ENCODE measurements at places on chromosomes 1 and 21.

GRCh38 chr1:186858923-186859322 is 30.2 kb downstream of the PLA2G4A start:
- DNase-seq = no peak

- DNase-seq = no peak
Observed at GRCh38 chr1:147723691-147724323, 36.6 kb downstream of the GJA5 start.

GRCh38 chr21:28590026-28590425 is 402.7 kb downstream of the LTN1 start:
- no peak for DNase-seq

DNA sequence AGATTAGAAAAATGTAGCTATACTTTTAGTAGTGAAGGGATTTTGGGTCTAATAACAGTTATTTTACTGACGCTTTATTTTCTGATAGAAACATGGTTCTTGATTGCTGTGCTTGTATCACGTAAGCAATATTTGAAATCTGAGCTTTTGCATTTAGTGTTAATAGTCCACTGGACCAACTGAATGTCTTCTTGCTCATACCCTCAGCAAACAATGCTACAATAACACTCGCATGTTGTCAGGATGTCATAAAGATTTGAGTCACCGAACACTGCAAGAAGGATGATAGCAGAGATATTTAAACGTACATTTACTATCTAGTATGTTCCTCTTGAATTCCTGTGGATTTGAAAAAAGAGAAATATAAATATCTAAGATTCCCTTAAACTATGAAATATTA is 7.5 kb downstream of the DYRK1A start:
- no peak for DNase-seq

GRCh38 chr1:174976436-174977108 is 23.2 kb upstream of the CACYBP start:
- no peak for DNase-seq

GRCh38 chr1:232627645-232628334 is 2.1 kb downstream of the SIPA1L2 start:
- DNase-seq = no peak

DNA sequence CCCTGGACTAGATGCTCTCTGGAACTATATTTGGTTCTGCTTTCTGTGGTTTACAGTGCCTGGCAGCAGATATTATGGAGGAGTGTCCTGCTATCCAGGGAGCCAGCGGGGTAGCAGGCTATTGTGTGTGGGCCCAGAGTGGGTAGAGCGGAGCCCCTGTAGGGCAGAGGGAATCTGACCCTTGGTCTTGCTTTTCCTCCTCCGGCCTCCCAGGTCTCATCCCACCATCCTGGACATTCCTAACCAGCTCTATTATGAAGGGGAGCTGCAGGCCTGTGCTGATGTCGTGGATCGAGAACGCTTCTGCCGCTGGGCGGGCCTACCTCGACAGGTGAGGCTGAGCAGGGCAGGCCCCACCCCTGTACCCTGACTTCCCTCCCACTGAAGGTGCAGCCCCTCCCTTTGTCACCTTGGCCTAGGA is 9.1 kb downstream of the RHOC start:
- DNase-seq = no peak

DNA sequence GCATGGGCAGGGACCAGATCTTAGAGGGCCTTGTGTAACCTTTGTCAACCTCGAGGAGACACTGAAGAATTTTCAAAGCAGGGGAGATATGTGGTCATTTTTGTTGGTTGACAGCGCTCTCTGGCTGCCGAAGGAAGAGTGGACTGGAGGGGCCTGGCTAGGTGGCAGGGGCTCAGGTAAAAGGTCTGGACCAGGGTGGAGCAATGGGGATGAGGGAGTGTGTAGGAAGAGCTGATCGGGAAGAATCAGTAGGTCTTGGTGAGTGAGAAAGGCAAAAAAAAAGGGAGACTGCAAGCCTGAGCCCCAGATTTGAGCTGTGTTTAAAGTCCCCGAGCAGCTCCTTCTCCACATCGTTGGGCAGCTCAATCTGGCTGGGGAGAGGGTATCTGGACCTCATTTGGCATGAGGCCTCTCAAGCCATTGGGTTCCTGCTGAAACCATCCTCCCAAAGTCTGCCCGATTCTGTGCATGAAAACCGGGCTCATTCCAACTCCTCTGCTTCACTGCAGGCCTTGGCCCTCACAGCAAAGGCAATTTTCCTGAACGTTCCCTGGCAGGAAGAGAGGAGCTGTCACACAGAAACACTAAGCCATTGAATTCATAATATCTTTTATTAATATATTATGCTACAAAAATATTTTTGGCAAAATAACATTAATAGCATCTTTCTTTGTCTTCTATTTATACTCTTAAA is 237.1 kb downstream of the TRABD2B start:
- DNase-seq = no peak

- no peak for DNase-seq
Observed at GRCh38 chr1:22953057-22953739, 19.5 kb downstream of the LACTBL1 start.

- no peak for DNase-seq
Observed at GRCh38 chr1:195717651-195718050, 890.6 kb downstream of the KCNT2 start.

- DNase-seq = no peak
Observed at GRCh38 chr1:41648230-41648629, 163.7 kb upstream of the EDN2 start.

- no peak for DNase-seq
Observed at GRCh38 chr1:35748326-35748725, 21.5 kb downstream of the CLSPN start.

DNA sequence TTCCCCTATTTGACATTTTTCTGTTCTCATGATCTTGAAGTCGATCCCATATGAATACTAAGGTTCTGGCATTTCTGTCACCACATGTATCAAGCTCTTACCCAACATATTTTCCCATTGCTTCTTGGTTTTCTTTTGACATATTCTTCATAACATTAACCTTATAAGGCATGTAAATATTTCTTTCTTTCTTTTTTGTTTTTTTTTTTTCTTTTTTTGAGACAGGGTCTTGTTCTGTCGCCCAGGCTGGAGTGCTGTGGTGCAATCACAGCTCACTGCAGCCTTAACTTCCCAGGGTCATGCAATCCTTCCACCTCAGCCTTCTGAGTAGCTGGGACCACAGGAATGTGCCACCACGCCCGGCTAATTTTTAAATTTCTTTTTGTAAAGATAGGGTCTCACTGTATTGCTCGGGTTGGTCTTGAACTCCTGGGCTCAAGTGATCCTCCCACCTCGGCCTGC is 33.1 kb upstream of the ERRFI1 start:
- DNase-seq = no peak

- no peak for DNase-seq
Observed at GRCh38 chr1:193553564-193553963, 367.2 kb upstream of the B3GALT2 start.

DNA sequence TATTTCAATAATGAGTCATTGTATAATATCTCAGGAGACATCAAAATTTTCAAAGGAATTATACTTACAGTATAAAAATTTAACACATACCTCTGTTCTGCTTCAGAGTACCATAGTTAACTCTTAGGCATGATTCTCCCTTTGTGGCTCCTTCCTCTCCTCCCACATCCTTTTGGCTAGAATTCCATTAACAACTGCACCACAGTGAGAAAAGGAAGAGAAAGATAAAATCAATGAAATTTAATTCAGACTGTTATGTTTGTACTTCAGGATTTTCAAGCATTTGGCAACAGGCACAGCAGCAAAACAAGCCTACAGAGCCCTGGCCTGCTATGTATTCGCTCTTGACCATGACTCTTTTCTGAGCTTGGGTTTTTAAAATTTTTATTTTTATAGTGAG is 57.2 kb upstream of the SGIP1 start:
- DNase-seq = no peak

DNA sequence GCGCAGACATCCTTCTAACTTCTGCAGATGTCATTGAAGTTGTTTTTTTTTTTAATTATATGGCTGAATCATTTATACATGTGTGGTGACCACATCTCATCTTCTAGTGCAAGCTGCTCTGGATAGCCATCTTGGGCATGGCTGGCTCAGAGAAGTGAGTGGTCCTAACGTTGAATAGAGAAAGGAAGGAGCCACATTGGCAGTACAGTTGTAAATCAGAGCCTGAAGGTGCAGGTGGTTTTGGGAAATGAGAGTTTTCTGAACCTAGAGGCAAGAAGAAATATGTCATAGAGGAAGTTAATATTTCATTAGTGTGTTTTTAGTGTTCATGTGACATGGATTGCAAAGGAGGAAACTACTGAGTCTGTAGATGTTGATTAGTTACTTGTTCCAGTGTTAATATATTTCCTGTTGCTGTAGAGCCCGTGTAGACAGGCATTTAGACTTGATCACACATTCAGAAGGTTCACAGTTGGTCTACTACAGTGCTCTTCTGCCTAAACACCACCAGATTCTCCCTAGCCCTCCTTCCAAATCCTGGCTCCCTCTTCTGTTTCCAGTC is 163.7 kb downstream of the ROR1 start:
- no peak for DNase-seq

GRCh38 chr1:64915381-64916274 is 50.7 kb downstream of the JAK1 start:
- DNase-seq = no peak

DNA sequence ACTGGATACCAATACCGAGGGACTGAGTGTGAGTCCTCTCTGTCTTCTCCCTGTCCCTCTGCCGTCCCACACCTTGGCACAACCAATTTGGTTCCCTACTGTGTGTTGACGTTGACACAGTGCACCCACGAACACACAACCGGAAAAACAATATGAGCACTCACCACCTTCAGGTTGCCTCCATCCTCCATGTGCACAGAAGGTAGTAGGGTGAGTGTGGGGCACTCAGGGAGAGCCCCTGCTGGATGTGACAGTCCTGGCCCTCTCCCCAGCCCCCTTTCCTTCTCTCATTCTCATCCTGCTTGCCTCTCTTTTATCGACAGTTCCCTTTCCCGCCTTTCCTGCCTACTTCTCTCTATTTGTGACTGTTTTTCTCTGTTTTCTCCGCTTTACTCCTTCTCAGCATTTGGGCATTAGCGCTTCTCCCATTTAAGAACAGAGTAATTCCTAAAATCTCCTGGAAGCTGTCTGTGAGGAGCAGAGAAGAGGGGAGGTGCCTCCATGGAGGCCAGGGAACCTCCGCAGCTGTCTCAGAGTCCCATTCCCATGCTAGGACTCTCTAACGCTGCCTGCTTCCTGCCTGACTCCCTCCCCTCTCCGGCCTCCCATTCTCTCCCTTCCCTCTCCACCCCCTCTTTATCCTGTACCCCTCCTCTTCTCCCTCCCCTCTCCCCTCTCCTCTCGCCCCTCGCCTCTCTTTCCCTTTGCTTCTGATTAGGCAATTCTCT is 16.4 kb downstream of the CADM3 start:
- DNase-seq = no peak

GRCh38 chr1:21317035-21317689 is 26.9 kb upstream of the ECE1 start:
- DNase-seq = no peak

GRCh38 chr1:64686828-64687724 is 57.8 kb upstream of the RAVER2 start:
- no peak for DNase-seq

DNA sequence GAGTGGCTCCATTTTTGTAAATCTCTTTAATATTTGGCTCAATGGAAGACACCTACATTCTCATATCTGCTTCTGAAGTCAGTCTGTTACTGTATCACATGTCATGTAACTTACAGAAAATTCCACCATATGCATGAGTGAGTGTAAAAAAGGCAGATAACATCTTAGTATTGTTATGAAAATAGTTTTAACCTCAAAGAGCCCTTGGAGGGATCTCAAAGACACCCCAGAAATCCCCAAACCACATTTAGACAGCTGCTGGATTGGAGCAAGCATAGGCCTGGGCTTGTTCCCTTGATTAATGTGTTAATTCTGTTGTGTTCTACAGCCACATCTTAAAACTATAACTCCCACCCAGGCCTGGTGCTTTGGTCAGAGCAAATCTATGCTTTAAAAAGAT is 16.9 kb downstream of the MACO1 start:
- no peak for DNase-seq

GRCh38 chr1:42682739-42683531 is 717 bp downstream of the YBX1 start:
- peak; percentile 35 for DNase-seq

GRCh38 chr21:45457161-45457831 is 52.3 kb downstream of the COL18A1 start:
- no peak for DNase-seq

DNA sequence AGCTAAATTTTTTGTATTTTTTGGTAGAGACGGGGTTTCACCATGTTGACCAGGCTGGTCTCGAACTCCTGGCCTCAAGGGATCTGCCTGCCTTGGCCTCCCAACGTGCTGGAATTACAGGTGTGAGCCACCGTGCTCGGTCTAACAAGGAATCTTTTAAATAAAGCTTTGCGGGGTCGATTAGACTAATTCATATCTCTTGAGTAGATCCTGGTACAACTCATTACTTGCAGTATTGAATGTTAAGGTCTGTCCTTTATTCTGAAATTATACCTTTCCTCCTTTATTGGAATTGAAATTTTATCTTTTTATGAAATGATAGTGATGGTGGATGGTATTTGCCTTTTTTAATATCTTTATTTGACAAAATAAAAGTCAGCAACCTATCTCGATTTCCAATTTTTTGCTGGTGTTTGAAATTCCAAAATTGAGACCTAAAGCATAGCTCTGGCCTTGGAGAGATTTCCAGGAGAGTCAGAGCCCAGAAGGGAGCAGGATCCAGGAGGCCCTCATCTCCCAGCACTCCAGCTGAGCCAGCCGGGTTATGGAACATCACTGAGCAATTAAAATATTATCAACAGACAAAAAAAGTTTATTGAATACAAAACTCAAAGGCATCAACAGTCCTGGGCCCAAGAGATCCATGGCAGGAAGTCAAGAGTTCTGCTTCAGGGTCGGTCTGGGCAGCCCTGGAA is 4.7 kb downstream of the S100A2 start:
- DNase-seq = no peak

DNA sequence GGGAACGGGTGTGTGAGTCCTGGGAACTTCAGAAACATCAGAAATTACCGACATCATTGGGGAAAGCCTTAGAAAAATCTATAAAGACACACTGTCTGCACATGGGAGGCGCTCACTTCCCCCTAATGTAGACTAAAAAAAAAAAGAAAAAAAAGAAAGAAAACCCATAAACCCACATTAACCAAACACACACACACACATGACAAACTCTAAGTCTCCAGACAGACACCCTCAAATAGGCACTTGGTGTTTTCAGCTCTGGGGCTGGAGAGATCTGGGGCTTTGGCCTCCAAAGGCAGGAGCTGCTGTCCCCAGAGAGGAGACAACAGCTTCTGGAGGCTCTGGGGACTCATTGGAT is 13.2 kb upstream of the SDHB start:
- no peak for DNase-seq

- DNase-seq = no peak
Observed at GRCh38 chr1:210264496-210265380, 32.1 kb downstream of the SERTAD4 start.

DNA sequence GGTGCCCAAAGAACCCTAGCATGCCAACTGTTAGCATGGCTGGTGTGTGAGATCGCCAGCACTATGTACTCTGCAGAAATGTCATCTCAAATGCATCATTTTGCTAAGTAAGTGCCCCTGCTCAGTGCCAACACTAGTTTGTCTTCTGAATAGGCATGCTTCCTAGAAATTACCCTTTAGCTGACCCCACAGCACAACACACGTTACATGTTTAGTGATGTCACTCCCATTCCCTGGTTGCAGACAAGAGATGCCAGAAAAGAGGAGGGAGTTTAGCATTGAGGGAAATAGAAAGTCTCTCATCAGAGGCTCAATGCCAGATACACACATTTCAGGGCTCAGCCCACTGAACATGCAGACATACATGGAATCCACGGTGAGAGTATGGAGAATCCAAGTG is 9.3 kb upstream of the ST6GALNAC3 start:
- DNase-seq = no peak

- no peak for DNase-seq
Observed at GRCh38 chr1:153940756-153941155, 5.8 kb downstream of the DENND4B start.
